Central memory CD8-positive, alpha-beta T cell (primary cell): ENCODE measurements at places on chromosomes 5 and 9.

DNA sequence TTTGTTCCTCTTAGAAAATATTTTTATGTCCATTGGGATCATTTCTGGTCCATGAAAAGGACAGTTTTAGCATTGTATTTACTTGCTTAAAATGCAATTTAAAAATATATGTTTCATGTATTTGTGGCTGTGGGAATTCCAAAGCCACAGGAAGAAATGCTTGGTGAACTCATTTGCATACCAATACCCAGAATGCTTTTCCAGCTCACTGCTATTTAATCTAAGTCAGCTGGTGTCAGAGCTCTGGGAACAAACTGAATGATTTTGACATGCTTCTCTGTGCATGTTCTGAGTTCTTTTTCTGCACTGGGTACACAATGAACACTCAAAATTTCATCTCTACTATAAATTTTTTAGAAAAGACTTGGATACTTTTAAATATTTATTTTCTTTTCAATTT, 482.8 kb upstream of the ARRDC3 start:
- no peak for DNase-seq

- DNase-seq: no peak
These were observed 27.9 kb downstream of the PCDH1 start for GRCh38 chr5:141850244-141850768.

DNA sequence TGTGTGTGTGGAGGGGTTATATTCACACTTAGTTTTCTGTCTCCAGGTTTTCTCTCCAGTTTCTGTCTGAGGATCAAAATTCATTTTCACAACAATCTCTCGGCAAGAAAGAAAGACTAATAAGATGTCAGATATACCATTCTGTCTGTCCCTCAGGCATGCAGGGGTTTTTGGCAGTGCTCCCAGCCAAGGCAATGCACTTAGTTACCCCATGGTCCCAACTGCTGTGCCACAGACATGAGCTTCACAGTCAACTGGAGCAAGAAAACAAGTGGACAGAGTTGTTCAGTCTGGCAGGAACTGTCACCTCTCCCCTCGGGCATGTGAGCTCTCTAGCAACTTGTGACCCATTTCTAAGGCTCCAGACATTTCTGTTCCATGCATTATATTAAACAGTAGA, 101.7 kb upstream of the LHFPL2 start:
- no peak for DNase-seq

GRCh38 chr9:34310215-34310614, 18.9 kb downstream of the KIF24 start:
- DNase-seq: no peak

DNA sequence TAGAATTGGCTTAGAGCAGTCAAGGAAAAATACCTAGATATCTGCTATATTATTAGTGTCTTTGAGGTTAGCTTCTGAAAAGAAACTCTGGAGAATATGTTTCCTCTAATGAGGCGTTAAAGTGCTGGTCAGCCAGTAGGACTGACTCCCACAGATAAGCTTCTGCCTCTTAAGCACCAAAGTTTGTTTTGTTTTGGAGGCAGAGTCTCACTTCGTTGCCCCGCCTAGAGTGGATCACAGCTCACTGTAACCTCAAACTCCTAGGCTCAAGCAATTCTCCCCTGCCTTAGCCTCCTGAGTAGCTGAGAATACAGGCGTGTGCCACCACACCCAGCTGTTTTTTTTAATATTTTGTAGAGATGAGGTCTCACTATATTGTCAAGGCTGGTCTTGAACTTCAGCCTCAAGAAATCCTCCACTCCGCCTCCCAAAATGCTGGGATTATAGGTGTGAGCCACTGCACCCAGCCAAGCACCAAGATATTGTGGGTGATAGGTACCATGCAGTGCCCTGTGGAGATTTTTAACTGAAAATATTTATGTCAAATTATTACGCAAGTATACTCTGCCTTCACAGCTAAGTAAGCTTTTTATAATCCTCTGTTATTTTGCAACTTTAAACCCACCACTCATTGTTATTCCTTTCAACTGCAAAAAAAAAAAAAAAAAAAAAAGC, 24.7 kb upstream of the TMEM171 start:
- DNase-seq: no peak

GRCh38 chr5:172834415-172835289, 601 bp downstream of the ERGIC1 start:
- no peak for DNase-seq

GRCh38 chr9:112997236-112997941, 14.6 kb downstream of the ZNF883 start:
- DNase-seq: no peak

DNA sequence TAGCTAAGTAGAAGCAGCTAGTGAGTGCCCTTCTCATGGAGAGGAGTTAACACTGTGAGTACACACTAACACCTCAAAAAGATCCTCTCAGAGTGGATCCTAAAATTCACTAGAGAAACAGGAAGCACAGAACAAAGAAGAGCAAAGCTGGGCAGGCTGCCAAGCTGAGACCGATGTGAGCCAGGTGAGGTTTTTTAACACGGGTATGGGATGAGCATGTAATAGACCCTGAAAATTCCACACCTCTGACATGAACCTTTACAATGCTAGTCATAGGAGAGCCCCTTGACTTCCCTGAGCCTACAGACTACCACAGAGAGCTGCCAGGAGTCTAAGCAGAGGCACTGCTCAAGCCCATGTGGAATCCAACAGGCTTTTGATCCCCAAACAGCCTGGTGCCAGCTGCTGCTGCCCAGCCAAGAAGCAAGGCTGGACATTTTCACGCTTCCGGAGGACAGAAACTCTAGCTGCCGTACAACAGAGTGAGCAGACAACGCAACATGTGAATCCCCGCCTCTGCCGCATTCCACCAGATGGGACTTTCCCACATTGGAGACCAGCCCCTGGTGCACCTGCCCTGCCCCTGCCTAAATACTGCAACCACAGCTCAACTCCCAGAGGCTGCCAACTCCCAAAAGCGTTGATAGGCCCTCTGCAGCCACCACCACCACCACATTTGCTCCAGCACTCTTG, 280.8 kb downstream of the CDH10 start:
- DNase-seq: no peak

DNA sequence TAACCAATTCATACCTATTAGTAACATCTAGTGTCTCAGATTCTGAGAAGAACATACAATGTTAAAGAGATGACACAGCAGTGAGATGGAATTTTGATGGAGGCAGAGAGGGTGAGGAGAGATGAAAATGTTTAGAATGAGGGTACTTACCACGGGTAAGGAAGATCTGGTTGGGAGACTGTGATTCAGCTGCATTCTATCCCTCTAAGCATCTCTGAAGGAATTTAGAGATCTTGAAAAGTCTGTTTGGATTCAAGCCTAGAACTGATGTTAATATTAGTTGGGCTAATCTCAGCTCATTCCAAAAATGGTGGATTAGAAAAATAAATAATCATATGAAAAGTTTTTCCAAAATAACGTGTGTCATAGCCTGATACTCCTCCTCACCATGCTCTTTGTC, 191.5 kb upstream of the CLINT1 start:
- DNase-seq: no peak

DNA sequence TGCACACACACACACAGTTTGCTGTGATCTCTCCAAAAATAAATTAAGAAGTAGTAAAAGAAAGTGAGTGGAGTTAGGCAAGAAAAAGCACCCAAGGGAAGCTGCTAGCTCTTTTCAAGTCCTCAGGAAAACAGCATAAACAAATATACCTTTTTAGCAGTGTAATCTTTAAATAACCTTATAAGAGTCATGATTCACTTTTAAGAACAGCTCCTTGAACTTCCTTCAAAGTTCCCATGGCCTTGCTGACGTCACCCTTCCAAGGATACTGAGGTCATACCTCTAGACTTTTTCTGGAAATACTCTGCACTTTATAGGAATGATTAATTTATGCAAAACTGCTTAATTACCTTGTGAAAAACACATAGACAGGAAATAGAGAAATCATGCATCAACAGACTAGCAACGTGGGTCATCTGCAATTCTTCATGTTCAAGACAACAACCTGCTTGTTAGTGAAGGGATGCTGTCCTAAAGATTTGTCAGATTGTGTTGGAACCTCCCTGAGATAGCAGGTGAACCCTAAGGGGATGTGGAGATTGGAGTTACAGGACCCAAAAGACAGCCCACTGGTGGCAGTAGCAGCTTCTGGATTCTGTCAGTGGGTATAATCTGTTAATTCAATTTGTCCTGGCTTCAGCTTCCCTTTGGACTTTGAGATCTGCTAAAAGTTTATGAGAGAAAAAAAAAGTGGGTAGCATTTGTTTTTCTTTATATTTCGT, 229.0 kb downstream of the ELAVL2 start:
- no peak for DNase-seq

DNA sequence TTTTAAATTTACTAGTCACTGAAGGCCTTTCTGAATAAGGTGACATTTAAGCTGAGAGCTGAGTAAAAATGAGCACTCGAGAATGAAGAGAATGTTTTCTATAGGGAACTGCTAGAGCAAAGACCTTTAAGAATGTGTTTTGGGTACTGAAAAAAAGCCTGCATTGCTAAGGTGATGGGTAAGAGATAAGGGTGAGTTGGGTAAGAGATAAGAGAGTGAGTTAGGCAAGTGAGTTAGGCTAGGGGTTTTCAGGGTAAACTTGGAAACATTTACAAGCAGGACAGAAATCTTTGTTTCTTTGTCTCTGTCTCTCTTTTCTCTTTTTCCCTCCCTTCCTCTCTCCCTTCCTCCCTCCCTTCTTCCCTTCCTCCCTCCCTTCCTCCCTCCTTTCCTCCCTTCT, 5.6 kb downstream of the RAD23B start:
- no peak for DNase-seq

GRCh38 chr5:157575381-157576020, at the start of gene ADAM19:
Gene ADAM19, minus strand, starts transcription at chr5:157575775. Its CDS starts 79 bp downstream, at chr5:157575696.
- no peak for DNase-seq

DNA sequence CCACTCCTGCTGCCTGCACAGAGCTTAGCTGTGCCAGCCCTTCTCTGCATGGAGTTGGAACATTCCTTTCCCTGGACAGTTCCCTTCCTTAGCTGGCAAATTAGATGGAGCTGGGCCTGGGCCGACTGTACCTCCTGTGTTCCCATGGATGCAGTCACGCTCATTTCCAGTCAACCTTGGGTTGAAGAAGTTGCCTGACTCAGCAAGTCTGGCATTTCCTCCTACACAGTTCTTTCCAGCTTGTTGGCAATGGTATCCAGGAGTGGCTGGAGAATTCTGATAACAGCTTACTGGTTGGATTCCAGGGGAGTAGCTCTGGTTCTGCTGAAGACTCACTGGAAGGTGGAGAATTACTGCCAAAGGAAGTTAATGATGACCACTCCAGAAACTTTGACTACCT, 9.2 kb upstream of the TAF1L start:
- no peak for DNase-seq

DNA sequence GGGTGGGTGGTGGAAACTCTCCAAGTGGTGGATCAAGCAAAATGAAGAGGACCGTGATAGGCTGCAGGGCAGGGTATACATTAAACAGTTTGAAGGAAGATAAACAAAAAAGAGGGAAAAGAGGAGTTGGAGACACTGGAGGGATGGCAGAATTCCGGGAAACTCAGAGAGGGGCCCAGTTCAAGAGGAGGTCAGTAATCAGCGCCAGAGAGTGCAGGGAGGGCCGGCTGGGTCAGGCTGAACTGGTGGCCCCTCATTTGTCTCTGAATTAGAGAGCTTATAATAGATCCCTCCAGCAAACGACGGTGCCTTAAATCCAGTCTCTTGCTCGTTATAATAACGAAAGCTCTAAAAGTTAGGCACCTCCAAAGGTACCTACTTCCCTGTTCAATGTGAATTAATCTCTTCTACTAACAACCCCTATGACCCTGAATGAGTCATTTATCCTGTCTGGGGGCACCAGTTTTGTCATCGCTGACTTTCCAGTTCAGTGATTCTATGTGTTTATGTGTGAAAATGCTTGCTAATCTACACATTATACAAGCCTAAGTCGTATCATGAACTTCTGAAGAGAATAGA, 2.4 kb upstream of the ZSWIM6 start:
- no peak for DNase-seq

- DNase-seq: no peak
These were observed 31.7 kb downstream of the DBH start for GRCh38 chr9:133667759-133668450.
